CD4-positive, alpha-beta T cell treated with Interferon alpha-2 for 1 hour (primary cell): ENCODE measurements at places on chromosomes 12 and 14.
A peak's percentile ranks its signal among the peaks of the same experiment; 100 is the strongest.

DNA sequence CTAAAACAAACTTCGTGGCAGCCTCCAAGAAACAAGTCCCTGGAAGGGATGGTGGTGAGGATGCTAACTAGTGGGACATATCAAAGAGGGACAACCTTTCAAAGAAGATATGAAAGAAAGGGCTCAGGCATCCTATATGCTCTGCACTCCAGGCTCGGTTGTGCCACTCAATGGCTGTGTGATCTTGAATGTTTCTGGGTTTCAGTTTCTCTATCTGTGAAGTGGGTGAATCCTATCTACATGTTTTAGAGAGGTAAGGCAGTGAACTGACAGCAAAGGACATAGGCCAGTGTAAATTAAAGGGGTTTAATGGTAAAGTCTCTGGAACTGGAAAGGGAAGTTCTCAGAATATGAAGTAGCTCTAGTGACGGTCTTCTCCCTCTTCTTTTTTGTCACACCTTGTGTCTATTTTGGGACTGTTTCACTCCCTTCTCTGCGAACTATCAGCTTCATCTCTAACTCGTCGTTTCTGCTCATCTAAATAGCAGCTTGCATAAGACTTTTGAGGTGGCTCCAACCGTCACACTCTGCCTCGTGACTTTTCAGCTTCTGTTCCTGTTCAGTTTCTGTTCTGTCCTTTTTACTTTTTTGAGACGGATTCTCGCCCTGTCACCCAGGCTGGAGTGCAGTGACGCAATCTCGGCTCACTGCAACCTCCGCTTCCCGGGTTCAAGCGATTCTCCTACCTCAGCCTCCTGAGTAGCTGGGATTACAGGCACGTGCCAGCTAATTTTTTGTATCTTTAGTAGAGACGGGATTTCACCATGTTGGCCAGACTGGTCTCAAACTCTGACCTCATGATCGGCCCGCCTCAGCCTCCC is 273.6 kb downstream of the SUDS3 start:
- no peak for DNase-seq

DNA sequence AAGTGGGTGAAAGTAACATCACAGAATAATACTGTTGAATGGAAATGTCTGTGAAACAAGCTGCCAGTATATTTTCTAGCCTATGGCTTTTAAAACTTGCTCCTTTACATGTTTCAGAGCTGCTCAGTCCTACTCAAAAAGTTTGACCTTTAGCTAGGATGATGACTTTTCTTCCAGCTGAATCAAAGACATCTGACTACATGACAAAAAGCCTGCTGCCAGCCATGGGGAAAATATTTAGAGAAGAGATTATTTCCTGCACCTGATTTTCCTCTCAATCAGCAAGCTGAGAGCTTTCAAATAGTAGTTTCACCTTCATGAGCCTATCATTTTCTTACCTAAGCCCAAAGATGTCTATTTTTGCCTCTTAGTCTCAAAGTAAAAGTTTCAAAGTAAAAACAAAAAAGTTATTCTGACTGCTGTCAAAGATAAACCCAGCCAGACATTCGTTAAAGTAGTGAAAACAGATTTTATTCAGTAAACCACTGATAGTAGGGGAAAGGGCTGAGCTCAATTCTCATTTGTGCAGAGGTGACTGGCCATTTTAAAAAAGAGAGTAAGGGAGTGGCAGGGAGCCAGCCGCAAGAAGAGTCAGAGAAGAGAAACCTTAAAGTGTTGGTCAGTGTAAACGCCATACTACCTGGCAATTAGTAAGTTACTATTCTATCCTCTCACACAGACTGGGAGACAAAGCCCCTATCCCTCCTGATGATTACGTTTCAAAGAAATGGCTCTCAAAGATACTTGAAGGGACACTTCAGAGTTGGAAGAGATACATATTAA is 2.2 kb downstream of the ATP6V1D start:
- no peak for DNase-seq

DNA sequence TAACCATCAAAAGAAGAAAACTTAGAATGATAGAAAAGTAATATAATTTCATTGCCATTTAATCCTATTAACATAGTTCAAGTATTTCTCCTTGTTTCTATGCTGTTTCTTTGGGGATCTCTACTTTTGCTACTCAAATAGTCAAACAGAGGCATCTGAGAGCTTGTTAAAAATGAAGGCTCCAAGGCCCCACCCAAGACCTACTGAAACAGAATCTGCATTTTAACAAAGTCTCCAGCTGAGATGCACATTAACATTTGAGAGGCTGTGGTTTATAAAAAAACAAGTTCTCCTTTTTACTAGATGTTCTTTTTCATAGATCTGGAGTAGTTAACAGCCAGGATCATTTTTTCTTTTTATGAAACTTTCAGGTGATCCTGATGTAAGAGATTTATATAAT is 31.8 kb downstream of the PPFIA2 start:
- DNase-seq: no peak

DNA sequence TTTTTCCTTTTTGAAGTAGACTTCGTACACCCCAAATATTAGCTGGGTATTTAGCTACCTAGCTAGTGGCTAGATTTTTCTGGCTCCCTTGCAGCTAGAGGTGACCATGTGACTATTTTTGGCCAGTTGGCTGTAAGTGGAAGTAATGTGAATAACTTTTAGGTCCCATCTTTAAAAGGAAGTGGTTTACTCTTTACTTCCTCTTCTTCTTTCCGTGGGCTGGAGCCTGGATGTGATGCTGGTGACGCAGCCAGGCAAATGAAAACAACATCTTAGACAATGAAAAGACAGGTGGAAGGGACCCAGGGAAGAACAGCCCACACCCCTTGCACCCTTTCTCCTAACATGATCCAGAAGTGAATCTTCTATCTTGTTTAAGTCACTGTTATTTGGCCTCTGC is 245.5 kb downstream of the ATP23 start:
- DNase-seq: no peak

DNA sequence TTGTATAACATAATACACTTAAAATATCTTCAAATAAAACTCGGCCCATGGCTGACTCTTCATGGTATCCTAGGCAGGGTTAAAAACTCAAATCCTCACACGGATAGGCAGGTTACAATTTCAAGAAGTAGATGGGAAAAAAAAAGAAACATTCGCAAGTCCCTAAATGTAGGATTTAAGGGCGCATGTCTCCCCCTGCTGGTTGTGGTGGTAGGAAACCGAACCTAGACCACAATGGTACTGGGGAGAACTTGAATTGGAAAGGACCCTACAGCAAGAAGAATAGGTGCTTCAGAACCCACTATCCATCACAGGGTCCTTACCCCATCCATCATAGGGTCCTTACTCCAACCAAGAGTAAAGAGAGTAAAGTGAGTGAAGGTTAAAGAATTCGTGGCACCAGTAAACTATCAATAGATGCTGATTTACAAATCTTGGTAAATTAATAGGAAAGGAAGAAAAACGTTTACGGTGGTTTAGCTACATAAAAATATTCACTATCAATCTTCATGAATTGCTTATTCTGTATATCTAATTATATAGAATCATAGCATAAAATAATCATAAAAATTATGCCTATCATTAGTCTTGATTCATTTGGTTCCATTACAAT is 3.3 kb upstream of the CIPC start:
- DNase-seq: peak; percentile 82

DNA sequence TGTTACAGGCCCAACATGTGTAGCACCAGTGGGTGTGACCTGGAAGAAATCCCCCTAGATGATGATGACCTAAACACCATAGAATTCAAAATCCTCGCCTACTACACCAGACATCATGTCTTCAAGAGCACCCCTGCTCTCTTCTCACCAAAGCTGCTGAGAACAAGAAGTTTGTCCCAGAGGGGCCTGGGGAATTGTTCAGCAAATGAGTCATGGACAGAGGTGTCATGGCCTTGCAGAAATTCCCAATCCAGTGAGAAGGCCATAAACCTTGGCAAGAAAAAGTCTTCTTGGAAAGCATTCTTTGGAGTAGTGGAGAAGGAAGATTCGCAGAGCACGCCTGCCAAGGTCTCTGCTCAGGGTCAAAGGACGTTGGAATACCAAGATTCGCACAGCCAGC is 8.6 kb downstream of the BCL2L14 start:
- no peak for DNase-seq

GRCh38 chr14:71486279-71486678 is 445.9 kb upstream of the RGS6 start:
- no peak for DNase-seq

- no peak for DNase-seq
Observed at GRCh38 chr14:25841226-25841625, 756.6 kb downstream of the NOVA1 start.

DNA sequence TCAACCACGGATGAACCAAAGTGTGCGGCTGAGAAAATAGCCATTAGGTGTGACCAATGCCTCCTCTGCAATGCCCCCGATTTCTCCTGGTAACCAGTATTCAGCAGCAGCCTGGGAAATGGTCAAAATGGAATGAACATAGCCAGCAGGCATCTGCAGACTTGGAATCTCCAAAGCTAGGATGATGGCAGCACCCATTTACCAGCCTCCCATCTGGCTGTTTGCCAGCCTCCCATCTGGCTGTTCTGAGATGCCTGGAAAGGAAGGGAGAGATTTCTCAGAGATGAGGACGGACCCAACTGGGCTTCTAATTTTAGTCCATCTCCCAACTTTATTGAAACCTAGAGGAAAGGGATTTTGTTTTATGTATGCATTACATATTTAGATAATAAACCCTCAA is 16.2 kb downstream of the CLMN start:
- DNase-seq: no peak

- no peak for DNase-seq
Observed at GRCh38 chr12:52837781-52838608, 3.9 kb upstream of the KRT79 start.

GRCh38 chr14:52380294-52380693 is 66.2 kb downstream of the PTGER2 start:
- no peak for DNase-seq

GRCh38 chr12:107894589-107894988 is 120.1 kb downstream of the ASCL4 start:
- no peak for DNase-seq

- DNase-seq: no peak
Observed at GRCh38 chr14:35336494-35337268, 44.5 kb downstream of the PSMA6 start.

DNA sequence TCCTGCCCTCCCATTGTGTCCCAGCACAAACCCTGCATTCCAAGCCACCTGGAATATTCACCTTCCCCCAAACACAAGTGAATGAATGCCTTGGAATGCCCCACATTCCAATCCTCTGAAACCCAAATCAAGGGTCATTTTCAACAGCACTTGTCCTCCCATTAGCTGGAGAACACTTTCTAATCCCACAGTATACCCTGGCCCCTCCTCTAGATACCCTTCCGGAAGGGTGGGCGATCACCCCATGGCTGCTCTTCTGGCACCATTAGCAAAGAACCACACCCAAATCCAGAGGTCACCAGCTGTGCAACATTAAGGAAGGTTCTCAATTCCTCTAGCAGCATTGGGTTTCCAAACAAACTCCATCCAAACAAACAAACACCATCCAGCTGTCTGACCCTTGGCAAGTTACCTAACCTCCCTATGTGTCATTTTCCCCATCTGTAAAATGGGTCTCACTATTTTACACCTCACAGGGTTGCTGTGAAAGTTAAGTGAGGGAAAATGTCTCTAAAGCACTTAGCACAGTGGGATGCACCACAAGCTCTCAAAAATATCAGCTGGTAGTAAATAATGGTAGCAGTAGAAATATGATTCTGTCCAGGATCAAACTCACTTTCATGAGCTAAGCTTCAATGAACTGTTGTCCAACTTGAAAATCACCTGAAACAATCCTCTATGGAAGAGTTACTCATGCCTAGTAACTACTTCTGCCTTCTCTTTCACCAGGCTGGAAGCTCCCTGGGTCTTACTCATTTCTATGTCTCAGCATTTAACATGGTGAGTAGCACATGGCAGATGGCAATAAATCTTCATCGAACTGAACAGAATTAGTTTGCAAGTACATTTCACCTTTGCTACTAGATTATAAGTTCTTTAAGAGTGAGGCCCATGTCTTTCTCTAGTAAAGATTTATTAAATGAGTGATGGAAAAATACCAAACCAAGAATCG is 5.3 kb downstream of the NUAK1 start:
- DNase-seq: no peak

- no peak for DNase-seq
Observed at GRCh38 chr12:114780746-114781399, 96.9 kb upstream of the TBX3 start.

DNA sequence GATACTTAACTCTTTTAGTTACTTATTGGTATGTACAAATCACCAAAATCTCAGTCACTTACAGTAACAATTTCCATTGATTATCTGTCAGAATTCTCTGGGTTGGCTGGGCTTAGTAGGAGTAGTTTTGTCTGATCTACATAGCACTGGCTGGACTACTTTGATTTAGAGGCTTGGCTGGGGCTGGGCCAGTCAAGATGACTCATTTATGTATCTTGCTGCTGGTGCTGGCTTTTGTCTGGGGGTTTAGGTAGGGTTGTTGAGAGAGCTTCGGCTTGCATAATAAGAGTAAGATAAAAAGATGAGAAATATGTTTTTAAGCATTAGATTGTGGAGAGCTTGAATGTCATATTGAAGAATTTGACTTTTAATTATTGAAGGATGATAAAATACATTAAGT is 1093.7 kb downstream of the SLC6A15 start:
- no peak for DNase-seq

GRCh38 chr12:88993651-88994050 is 358.6 kb downstream of the DUSP6 start:
- DNase-seq: no peak

DNA sequence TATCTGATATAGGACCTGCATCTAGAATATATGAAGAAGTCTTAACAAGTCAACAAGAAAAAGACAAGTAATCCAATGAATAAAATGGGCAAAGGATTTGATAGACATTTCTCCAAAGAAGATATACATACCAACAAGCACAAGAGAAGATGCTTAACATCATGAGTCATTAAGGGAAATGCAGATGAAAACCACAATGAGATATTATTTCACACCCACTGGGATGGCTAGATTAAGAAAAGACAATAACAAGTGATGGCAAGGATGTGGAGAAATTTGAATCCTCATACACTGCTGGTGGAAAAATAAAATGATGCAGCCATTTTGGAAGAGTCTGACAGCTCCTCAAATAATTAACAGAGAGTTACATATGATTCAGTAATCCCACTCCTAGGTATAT is 502.6 kb downstream of the FUT8 start:
- DNase-seq: no peak
